ENCODE measurements at places on chromosomes 3 and 15.
A peak's percentile ranks its signal among the peaks of the same experiment; 100 is the strongest.

- DNase-seq, result no peak
Observed at GRCh38 chr3:189638276-189639031, 7.3 kb downstream of the TP63 start.

GRCh38 chr15:90305932-90306331 is 40.5 kb downstream of the NGRN start:
- no peak for DNase-seq

- DNase-seq, result no peak
Observed at GRCh38 chr3:143531101-143531500, 317.2 kb downstream of the SLC9A9 start.

GRCh38 chr3:153591561-153592245 is 429.7 kb downstream of the RAP2B start:
- no peak for DNase-seq

GRCh38 chr3:188747489-188747888 is 424.3 kb upstream of the TPRG1 start:
- DNase-seq, result no peak

DNA sequence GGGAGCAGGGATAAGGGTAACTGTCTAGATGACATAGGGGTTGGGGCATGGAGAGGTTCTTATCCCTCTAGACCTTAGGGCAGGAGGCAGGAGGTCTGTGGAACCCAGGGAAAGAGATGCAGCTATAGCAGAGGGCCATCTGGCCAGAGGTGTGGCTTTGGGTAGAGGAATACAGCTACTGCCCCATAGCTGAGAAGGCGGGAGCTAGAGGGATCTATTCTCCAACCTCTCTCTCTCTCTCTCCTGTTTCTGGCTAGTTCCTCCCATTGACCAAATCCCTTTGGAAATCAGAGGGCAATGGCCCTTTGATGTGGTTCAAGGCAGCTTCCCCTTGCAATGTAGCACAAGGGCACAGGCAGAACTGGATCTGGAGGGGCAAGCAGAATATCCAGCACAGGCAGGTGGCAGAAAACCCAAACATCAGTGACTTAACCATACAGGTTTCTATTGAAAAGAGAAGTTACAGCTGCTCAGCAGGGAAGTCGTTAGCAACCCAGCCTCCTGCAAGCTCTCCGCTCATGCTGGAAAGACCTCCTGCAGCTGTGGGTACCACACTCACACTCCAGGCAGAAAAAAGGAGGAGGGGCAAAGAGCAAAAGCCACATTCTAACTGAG is 22.3 kb upstream of the LMOD3 start:
- no peak for DNase-seq

- no peak for DNase-seq
Observed at GRCh38 chr15:91407269-91407889, 307.3 kb downstream of the SV2B start.

- no peak for DNase-seq
Observed at GRCh38 chr3:53169045-53169831, 8.2 kb downstream of the PRKCD start.

DNA sequence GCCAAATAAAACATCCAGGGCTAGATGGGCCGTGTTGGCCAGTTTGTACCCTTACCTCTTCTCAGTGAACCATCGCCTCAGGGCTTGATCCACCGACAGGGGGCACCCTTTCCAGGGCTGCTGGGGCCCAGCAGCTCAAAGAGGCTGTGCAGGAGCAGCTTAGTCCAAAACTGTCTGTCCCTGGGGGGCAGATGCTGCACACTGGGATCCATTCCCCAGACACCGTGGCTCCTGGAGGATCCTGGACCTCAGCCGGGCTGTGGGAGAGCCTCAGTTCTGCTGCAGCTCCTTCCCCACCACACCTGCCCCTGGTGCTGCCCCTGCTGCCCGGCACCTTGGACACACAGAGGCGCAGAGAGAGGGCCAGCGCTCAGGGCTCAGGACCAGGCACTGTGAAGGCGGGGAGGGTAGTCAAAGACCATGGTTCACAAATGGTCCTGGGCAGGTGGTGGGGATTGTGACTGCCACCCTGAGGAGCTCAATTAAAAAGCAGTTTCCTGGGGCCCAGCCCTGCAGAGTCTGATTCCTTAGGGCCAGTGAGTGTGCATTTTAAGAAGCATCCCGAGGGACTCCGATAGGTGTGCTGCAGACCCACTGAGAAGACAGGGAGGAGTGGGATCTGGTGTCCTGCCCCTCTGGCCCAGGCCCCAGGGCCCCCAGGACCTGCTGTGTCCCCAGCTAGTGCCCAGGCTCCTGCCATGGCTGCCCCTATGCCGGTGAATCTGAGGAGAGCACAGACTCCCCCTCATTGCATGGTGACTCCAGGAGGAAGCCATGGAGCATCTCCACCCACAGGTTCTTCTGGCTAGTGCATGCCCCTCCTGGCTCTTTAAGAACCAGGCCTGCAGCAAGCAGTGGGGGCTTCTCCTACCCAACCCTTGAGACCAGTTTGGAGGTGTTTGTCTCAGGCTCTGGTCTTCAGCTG is 86.5 kb upstream of the PRR20G start:
- no peak for DNase-seq

DNA sequence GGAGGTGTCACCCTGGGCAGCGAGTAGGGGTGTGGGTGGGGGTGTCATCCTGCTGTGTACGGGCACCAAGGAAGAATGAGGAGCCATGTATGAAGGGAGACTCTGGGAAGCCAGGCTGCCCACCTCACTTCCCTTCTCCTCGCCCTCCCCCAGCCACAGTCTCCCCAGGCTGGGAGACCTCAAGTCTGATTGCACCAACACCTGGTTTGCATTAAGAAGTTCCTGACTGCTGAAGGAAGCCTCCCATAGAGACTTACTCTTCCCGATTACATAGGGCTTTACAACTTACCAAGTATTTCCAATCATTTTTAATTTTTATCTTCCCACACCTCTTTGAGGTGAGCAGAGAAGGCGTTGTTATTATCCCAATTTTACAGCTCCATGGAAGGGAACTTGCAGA is 29.5 kb upstream of the SMAD3 start:
- no peak for DNase-seq

DNA sequence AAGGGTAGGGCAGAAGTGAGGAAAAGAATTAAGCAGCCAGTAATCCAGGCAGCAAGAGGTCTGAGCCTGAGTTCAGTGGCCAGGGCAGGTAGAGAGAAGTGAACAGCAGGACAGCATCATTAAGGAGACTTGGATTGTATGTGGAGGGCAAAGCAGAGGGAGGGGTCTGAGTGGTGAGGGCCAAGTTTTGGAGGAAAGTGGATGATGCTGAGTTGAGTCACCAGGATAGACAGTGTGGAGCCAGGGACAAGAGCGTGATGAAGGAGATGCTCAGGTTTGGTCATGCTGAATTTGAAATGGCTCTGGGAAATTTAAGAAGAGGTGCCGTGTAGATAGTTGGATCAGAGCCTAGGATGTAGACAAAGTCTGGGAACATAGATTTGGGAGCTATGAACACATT is 93.1 kb downstream of the ARHGEF26 start:
- no peak for DNase-seq

GRCh38 chr15:93029836-93030429 is 59.1 kb downstream of the RGMA start:
- no peak for DNase-seq

- peak; percentile 28 for DNase-seq
Observed at GRCh38 chr3:50655009-50655830, 19.5 kb upstream of the DOCK3 start.

GRCh38 chr3:14216257-14217048 is 37.8 kb downstream of the LSM3 start:
- DNase-seq, result peak; percentile 72

DNA sequence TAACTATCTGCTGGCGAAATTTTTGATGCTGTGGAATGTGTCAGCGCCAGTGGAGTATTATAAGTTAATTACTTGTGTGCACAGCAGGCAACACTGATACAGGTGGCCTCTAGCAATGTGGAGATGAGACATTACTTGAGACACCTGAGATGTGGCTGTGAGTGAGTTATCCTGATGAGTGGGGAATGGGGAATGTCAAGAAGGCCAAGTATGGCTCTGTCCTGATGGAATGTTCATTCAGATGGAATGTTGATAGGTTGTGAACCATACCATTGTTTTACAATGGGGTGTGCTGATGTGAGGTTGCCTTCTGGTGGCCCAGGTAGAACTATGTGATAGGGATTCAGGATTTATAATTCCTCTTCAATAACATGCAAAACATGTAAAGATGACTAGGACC is 404.8 kb downstream of the PTPRG start:
- DNase-seq, result no peak

GRCh38 chr3:18791182-18791581 is 357.1 kb upstream of the KCNH8 start:
- no peak for DNase-seq

DNA sequence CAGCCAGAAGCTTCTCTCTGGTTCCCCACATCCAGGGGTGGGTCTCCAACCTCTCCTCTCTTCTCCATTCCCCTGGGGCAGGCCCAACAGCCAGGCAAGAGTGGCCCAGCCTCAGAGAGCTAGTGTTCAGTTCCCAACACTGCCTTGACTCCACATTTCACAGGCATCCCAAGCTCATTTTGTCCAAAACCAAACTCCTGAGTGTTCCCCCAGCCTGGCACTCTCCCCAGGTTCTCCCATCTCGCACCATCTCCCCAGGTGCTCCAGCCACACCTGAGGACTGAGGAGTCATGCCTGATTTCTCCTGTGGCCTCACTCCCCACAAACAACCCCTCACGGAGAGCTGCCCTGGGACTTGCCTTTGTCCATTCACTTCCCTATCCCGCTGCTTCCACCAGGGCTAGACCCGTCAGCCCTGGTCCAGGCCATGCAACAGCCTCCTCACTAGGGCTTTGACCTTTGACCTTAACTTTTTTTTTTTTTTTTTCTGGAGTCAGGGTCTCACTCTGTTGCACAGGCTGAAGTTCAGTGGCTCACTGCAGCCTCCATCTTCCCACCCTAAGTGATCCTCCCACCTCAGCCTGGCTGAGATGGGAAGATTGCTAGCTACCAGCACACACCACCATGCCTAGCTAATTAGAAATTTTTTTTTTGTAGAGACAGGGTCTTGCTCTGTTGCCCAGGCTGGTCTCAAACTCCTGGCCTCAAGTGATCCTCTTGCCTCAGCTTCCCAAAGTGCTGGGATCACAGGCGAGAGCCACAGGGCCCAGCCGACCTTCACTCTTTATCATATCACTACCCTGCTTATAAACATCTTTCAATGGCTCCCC is 3.9 kb upstream of the CSK start:
- no peak for DNase-seq

- DNase-seq, result no peak
Observed at GRCh38 chr15:100168787-100169186, 173.0 kb downstream of the ADAMTS17 start.

- DNase-seq, result no peak
Observed at GRCh38 chr3:31404871-31405270, 127.9 kb upstream of the STT3B start.

- DNase-seq, result no peak
Observed at GRCh38 chr3:193544289-193544688, 10.4 kb downstream of the ATP13A4 start.

DNA sequence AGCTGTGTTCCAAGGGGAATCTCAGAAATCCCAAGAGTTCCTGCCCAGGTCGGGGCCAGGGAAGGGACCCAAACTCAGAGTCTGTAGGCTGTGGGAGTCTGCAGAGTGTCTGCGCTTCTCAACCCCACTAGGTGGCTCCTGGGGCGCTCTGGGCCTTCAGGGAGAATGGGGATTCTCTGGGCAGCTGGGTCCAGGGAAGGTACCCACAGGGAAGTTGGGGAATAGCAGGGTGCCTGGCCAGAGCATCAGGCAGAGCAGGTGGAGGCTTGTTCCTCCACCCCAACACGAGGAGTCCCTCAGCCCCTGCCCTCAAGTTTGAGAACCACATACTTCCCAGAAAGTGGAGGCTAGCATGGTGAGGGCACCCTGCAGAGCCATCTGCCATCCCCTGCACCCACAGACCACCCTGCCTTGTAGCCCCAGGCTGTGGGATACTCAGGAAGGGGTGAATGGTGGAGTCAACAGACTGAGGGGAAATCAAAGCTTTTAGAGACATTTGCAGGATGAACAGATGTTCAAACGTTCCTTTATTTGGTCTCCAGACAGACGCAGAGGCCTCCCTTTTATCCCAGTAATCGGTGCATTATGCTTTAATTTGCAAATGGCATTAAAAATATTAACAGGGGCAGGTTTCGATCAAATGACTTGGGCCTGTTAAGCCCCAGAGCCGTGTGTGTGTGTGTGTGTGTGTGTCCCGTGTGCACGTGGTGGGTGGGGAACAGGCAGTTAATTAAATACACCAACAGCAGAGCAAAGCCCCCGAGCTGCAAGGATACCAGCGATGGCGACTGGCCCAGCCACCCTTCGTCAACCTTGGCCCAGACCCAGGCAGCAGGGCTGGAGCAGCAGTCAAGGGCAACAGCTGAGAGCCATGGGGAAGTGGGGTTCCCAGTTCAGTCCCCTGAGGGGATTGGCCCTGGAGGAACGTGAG is 57.7 kb downstream of the DNAJB8 start:
- DNase-seq, result no peak

DNA sequence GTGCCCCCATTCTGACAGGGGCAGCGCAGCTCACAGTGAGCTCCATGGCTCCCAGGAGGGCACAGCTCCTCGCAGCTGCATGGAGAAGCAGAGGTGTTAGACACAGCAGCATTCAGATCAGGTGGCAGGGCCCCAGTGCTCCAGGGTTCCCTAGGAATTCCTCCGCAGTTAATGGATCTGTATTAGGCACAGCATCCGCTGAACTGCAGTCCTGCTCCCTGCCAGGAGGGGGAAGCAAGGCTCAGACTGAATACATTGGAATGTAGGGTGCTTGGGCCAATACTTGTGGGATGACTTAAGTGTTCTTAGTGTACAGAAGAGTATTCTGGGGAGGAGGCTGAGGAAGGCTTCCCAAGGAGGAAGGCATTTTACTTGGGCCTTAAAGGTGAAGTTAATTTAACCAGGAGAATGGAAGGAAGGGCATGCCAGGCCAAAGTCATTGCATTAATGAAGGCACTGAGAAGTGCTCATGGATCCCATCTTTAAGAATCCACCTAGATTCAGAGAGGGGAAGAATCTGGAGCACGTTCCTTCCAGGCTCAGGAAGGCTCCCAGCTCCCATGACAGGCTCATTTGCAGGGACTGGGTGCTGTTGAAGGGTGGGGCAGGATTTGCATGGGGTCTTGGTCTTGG is 111.6 kb downstream of the RAB11A start:
- DNase-seq, result no peak

GRCh38 chr15:74725845-74726773 is 781 bp upstream of the CYP1A1 start:
- DNase-seq, result peak; percentile 67

DNA sequence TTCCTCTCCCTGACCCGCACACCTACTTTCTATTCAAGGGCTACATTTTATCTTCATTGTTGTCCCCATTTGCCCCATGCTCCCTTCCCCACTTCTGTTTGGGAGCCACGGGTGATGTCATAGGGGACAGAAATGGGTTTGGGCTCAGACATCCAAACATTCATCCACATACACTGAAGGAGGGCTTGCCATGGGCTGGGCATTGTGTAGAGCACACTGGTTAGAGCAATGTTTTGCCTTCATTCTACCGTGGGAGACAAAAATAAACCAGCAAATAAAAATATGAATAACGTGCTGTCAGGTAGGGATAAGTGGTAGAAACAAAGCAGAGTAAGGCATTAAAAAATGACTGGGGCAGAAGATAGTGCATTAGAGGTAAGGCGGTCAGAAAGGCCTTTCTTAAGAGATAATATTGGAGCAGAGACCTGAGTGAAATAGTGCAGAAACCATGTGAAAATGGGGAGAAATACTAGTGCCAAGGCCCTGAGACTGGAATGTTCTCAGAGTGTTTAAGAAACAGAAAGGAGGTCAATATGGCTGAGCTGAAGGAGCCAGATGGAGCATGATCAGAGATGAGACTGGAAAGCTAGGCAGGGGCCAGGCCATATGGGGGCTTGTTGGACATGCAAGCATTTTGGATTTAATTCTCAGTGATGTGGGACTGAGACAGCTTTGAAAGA is 40.9 kb upstream of the CLSTN2 start:
- DNase-seq, result no peak

Measured in activated naive CD4-positive, alpha-beta T cell treated with anti-CD3 and anti-CD28 coated beads, Interleukin-2, amount 50 U/mL, for 16 hours (primary cell).